HuH-7.5 (cell line): ENCODE measurements at places on chromosomes 5 and 9.

- no peak for DNase-seq
Observed at GRCh38 chr5:131749138-131749537, 47.7 kb downstream of the FNIP1 start.

GRCh38 chr5:119470851-119471451 is 18.7 kb downstream of the HSD17B4 start:
- no peak for DNase-seq

GRCh38 chr5:180207593-180207992 is 1.4 kb downstream of the RASGEF1C start:
- DNase-seq, result no peak

- no peak for DNase-seq
Observed at GRCh38 chr9:88829276-88829675, 162.0 kb upstream of the S1PR3 start.
